ENCODE measurements at places on chromosomes 4 and X.

- no peak for DNase-seq
Observed at GRCh38 chrX:31319586-31319985, 247.7 kb upstream of the FTHL17 start.

DNA sequence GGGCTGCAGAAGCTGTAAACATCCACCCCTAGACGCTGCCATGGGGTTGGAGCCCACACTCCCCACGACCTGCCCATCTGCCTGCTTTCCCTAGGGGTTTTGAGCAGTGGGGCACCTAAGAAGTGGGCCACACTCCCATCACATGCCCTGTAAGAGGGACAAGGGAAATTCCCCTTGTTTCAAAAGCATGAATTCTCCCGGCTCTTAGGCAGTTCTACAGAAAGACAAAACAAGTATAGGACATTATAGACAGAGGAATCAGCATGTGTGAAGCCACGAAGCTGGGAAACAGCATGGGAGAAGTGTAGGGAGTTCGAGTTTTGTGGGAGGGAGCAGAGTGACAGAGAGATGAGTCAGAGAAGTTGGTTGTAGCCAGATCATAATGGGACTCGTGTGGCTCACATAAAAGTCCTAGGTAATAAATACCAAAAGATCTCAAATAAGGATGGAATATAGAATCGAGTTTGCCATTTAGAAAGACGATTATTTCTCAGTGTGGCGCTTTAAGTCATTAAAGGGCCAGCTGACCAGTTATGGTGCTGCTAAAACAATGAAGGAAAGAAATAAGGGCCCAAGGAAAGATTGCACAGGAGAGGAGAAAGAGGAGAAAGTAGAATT lies 23.9 kb downstream of the APOO start:
- DNase-seq: no peak

DNA sequence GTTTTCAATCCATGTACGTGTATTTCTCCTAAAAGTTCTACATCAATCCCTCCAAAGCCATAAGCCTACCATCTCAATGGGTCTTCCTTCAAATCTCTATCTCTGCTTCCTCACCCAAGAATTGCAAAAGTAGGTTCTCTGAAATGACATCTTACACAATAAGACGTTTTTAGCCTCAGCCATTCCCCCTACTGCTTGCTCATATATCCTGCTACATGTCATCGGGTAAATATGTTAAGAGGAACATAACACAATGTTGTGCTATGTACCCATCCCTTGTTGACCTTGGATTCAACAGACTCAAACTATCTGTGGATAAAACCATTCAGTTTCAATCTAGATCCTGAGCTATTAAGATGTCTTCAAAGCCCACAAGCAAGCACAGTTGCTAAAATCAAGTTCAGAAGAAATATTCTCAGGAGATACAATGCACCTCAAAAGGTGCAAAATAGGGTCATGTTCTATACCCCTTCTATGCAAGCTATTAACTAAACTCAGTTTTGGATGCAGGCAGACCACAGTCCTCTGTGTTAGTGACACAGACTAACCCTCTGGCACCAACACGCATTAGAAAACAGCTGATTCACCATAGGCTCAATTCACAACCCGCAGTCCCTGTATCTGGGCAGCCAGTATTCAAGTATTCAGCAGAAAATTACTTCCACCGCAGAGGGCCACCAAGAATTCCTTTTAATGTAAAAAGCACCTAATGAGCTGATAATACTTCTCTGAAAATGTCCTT lies 56.8 kb downstream of the CD99L2 start:
- no peak for DNase-seq

DNA sequence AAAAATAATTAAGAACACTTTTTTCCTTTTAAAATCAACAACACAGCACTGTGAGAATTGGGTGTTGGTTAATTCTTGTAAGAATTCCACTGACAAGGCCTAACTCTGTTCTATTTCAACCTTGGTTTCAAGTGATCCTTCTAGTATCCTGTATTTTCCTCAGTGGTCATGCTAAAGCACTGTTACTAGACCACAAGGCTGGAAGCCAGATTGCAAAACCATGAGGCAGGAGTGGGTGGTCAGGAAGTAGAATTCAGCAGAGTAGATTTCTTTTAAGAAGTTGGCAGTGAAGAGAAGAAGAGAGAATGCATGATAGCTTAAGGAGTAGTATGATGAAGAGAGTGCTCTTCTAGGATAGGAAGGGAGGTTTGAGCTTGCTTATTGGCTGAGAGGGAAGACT lies 71.6 kb upstream of the LEF1 start:
- DNase-seq: no peak

DNA sequence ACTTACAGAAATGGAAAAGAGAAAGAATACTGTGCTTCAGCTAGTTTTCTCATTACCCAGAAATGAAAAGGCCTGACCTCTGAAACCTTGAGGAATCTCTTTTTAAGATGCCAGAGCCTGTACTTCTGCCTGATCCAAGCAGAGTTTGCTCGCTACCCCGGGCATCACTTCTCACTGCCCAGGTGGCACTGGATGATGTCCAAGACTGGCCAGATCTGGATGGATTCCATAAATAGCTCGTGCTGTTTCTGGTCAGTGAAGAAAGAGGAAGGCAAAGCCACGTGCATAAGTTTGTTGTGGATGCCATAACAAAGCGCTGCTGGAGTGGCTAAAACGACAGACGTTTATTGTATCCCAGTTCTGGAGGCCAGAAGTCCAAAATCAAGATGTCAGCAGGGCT lies 133.5 kb downstream of the TBL1X start:
- no peak for DNase-seq

DNA sequence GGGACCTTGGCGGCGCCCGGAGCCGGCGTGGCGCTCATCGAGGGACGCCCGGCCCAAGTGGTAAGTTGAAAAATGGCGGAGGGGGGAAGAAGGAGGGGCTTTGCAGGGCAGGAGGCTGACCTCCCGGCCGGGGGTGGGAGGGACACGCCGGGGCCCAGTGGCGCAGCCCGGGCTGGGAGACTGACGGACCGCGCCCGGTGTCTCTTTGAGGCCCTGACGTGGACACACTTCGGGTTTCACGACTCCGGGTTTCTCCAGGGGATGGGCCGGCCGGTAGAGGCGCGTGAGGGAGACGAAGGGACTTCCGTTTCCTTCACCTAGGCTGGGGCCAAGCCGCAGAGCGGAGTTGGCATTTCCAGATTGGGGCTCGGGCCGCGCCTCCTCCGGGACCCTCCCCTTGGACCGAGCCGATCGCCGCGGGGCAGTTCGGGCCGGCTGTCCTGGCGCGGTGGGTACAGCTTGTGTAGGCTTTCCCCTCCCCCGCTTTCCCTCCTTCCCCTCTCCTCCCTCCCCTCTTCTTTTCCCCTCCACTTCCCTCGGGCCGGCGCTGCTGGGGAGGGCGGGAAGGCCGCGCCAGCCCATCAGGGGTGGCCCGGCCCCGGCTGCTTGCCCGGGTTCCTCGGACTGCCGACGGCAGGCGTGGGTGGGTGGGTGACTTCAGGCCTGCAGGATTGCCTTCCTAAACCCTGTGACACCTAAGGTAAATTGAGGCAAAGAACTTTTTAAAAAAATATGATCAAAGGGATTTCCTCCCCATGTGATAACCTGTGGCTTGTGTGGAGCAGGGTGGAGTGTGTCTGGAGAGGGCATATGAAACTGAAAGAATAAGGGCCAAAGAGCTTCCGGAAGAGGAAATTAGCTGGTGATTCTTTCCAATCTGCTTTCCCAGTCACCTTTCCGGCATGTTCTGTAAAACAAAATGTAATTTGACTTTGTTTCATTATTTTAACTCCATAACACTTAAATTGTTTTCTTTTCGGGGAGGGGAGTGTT lies at the start of gene XIAP:
Gene XIAP, plus strand, starts transcription at position 208 of the 993 bp plus-strand sequence. CDS start 25,610 bp downstream, outside the sequence.
- DNase-seq: peak; percentile 33

DNA sequence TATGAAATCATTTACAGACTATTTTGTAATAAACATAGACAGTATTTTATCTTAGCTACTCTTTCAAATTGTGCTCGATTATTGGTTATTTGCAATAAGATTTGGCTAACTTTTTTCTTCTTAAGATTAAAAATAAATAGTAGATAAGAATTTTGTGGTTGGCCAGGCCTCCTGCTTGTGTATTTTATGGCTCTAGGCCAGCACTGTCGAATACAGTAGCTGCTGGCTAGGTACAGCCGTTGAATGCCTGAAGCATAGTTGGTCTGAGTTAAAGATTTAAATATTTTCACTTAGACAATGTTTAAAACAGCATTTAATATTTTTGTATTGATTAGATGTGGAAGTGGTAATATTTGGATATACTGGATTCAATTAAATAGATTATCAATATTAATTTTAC lies 481.0 kb downstream of the SPRY1 start:
- no peak for DNase-seq

- DNase-seq: no peak
Observed at GRCh38 chrX:131513159-131513914, 30.5 kb upstream of the OR13H1 start.

GRCh38 chrX:39133971-39134370 lies 332.7 kb downstream of the MID1IP1 start:
- no peak for DNase-seq

DNA sequence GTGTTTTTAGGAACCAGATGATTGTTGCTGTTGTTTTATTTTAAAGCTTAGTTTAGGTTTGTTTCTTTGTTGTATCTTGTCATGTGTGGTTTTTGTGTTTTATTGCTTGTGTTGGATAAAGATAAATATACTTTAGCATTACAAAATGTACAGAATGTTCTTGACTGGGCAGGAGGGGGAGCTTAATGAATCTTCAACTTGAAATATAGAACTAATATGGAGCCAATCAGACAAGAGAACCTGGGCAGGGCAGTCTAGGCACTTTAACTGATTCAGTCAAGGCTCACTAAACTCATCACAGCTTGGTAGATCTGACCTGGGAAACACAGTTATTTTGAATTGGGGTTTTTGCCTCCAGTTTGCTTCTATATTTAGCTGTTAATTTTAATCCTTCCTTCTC lies 304.2 kb downstream of the ARHGAP24 start:
- DNase-seq: no peak

- DNase-seq: no peak
Observed at GRCh38 chrX:53813670-53814440, 127.3 kb upstream of the HUWE1 start.

GRCh38 chr4:13920901-13921300 lies 293.4 kb upstream of the BOD1L1 start:
- no peak for DNase-seq

DNA sequence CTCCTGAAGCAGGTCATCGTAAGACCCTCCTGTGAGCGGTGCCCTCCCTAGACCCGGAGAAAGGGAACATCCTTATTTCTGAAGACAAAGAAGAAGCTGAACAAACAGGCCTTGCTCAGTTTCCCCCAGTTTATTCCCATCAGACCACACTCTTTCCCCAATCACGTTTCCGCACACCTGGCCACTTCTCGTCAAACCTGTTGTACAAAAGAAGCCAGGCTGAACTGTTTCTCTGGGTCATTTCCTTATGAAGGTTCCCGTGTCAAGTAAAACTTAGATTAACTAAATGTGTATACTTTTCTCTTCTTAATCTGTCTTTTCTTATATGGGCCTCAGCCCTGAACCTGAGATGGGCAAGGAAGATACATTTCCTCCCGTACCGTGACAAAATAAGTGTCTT lies 111.6 kb upstream of the ENPP6 start:
- no peak for DNase-seq

DNA sequence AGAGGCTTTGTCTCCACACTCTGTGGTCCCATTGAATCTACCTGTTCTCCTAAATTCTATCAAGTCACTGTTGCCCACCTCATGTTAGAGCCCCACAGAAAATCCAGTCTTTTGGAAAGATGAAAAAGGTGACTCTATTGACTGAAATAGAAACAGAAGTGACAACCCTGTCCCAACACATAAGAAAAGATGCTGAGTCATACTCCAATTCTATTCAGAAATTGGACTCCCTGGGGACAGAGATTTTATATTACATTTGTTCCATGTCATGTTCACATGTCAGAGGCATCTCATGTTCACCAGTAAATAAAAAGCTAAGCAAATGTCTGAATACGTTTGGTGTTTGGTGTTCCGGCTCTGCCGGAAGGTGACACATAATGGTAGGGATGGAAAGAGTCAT lies 2.9 kb upstream of the GRPR start:
- no peak for DNase-seq

DNA sequence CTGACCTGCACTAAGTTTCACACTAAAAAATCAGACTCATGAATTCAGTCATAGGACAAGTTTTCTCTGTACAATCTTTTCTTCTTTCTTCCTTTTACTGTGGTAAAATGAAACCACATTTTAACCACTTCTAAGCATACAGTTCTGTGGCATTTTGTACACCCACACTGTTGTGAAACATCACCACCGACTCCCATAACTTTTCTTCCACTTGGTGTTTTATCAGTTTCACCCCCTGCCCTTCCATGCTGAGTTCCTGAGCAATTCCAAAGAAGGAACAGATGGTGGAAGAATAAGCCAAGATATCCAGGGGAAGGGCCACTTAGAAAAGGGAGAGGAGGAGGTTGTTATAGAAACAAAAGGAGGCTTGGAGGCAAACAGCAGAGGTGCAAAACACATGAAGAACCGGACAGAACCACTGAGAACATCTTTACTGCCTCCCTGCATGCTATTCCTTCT lies 22.6 kb downstream of the SLC25A4 start:
- no peak for DNase-seq

GRCh38 chr4:144809056-144809640 lies 163.2 kb downstream of the HHIP start:
- no peak for DNase-seq

DNA sequence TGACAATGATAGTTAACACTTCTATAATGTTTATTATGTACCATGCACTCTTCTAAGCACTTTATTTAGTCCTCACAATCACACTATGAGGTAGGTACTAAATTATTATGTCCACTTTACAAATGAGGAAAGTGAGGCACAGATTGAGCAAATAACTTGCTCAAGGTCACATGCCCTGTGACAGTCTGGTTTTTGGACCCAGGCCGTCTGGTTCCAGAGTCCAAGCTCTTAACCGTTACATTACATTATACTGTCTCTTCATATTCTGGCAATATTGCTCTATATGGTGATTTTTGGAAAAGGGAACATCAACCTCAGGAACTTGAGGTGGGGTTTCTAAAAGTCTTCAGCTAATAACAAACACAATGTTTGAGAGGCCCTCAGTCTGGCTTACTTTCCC lies 12.8 kb downstream of the SYTL4 start:
- no peak for DNase-seq

All from stimulated activated CD4-positive, alpha-beta T cell treated with anti-CD3 and anti-CD28 coated beads, Interleukin-4, amount 100 ng/mL, for 4 hours (primary cell).